ENCODE measurements at places on chromosomes 1 and 21.

DNA sequence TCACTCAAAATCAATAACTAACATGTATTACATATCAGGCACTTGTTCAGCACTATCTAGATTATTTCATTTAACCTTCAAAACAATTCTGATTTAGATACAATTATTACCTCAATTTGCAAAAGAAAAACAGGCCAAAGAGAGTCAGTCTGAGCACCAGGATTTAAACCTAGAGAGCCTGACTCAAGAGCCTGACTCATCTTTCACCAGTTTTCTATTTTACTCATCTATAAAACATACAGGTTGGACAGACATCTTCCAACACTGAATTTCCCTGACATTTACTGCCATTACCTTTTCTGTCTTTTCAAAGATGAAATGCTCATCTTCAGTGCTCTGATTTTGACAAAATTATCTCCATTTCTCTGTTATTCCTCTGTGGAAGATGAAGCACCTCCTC, 116.5 kb downstream of the MRPL39 start:
- no peak for DNase-seq

- DNase-seq: no peak
These were observed 24.1 kb downstream of the PADI2 start for GRCh38 chr1:17095141-17095540.

- no peak for DNase-seq
These were observed 2.8 kb upstream of the PHLDA3 start for GRCh38 chr1:201471772-201472171.

GRCh38 chr21:32372755-32373154, 20.1 kb downstream of the URB1 start:
- no peak for DNase-seq

DNA sequence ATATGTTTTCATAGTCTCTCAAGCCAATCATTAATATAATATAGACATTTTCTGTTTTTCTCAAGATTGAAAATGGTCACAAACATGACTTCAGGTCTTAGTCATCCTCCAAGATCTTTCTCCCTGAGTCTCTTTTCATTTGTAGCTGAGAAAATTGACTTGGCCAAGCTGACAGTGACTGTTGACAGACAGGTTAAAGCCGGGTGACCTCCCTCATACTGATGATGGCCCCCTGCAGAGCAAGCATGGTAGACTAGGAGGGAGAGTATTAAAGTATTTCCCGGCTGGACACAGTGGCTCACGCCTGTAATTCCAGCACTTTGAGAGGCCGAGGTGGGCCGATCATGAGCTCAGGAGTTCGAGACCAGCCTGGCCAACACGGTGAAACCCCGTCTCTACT, 6.8 kb upstream of the KIAA1614 start:
- no peak for DNase-seq

GRCh38 chr1:181548497-181548896, 65.2 kb downstream of the CACNA1E start:
- DNase-seq: no peak

DNA sequence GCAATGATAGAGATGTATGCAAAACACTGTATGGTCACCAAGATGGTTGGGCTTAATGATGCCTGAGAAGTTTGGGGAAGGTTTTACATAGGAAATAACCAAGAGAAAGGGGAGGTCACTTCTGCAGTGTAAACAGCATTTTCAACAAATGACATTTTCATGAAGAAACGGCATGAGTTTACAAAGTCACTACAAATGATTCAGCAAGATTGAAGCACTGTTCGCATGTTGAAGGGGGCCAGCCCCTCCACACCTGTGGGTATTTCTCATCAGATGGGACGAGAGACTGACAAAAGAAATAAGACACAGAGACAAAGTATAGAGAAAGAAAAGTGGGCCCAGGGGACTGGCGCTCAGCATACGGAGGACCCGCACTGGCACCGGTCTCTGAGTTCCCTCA, 234.1 kb upstream of the POGK start:
- DNase-seq: no peak

Data from CD4-positive, alpha-beta T cell treated with Interleukin-12 subunit alpha and Interleukin-12 subunit beta, for 1 hour (primary cell).